ENCODE measurements at places on chromosomes 7 and 10. TPM values are rescaled to one million over a fixed set of nuclear protein-coding genes. Genes with fewer than 3 reads are reported as not detected.

DNA sequence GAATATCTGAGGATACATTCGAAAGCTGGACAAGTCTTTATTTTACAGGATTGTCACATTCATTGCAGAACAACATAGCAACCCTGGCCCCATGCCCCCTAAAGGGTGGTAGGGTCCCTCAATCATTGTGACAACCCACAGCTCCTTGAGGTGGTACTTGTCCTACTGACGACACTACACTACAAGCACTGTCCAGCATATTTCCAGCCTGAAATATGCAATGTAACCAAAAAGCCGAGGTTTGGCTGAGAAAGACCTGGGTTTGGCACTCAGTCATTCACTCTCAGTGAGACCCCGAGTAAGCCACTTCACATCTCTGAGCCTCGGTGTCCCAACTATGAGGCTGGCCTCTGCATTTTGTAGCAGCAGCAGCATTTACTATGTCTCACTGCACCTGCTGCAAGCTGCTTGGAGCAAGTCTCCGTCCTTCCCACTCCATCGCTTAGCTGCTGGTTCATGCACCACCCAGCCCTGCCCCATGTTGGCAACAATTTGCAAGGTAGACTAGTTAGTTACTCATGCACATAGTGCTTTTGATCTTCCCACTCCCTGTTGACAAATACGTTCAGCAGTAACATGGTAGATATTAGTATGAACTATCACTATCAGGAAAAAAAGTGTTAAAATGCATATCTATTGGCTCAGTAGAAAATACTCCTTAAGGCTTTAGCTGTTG is 43.6 kb upstream of the TNPO3 start:
- no peak for DNase-seq

GRCh38 chr7:97081521-97082300 is 35.8 kb upstream of the SDHAF3 start:
- no peak for DNase-seq

Gene PPIA
- polyA plus RNA-seq, result 981 TPM

Gene SPOCK2
- polyA plus RNA-seq, result 27.1 TPM

Gene OGDHL
- 1.2 TPM for polyA plus RNA-seq
